Right renal pelvis (tissue), 4 donors: ENCODE measurements at places on chromosomes 4 and X. TPM values are rescaled to one million over a fixed set of nuclear protein-coding genes. Genes with fewer than 3 reads are reported as not detected.

The TLR3 gene
- 17.3 TPM for polyA plus RNA-seq

DNA sequence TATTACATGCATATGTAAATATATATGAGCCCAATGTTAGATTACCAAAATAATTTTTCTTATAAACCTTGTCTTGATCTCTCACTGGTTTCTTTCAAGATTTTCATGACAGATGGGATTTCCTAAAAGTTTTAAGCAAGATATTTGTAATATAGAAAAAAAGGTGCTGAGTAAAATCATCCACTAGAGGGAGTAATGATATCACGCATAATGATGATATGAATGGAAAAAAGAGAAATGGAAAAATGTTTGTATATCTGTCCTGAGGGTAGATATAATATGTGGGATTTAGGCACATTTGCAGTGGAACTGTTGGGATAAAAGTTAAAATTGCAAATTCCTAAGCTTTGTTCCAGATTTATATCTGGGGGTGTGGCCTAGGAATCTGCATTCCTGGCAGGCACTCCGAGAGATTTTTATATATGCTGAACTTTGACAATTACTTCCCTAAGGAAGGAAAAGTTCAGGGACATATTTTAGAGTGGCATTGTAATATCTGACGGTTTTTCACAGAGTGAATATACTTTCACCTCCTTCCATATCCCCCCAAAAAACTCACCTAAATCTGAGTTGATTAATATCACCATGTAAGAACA is 60.5 kb downstream of the TMA16 start:
- no peak for DNase-seq

GRCh38 chr4:144862210-144862609 is 216.3 kb downstream of the HHIP start:
- DNase-seq = no peak

DNA sequence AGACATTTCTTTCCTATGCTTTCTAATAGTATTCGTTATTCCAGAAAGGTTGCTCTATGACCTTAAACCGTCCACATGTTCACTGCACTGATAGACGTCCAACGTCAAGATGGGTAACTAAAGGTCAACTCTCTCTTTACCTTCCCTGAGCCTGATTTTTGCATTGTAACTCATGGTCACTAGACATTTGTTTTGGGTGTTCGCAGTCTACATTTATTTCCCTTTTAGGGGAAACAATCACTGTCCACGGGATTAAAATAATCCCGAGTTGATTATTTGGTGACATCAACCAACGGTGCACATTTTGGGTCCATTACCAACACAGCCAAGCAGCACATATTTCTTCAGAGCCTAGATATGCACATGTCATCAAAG is 540 bp upstream of the HADH start:
- no peak for DNase-seq

GRCh38 chr4:84319124-84319523 is 180.0 kb downstream of the NKX6-1 start:
- DNase-seq = no peak

DNA sequence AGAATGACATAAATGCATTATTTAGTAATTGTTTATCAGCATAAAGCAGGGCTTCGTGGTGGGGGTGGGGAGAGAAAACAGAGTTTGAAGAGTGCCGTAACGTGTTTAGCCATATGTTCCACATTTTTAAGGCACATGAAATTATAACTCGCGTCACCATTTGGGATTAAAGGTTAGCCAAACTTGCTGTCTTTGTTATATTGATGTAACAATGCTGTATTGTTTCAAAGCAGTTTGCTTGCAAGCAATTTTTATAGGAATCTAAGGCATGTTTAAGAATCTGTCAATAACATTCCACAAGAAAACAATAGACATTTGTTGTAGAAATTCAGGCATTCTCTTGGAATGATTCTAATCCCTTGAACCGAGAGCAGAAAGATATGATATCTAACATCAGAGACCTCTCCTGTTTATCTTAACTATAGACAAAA is 78.3 kb downstream of the CLDN22 start:
- no peak for DNase-seq

GRCh38 chrX:135973025-135973547 is 702 bp downstream of the MMGT1 start:
- no peak for DNase-seq
